ENCODE measurements at places on chromosomes 1 and 21.

DNA sequence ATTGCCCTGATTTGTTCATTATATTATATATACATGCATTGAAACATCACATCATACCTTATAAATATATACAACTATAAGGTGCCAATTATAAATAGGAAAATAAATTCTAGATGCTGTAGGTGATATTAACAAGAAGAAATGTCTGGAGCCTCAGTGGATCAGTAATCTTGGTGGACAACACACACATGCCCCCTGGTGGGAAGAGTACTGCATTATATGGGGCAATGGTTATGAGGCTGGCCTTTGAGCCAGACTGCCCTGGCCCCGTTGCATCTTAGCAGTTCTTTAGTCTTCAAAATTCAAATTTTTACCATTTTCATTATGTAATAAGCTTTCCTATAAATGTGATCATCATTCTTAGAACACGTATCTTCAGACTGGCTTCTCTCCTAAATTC is 335.0 kb upstream of the GREM2 start:
- DNase-seq: peak; percentile 65

GRCh38 chr1:31064718-31065309 is 703 bp downstream of the PUM1 start:
- DNase-seq: peak; percentile 58

- no peak for DNase-seq
Observed at GRCh38 chr1:195105281-195105680, 1503.0 kb downstream of the KCNT2 start.

DNA sequence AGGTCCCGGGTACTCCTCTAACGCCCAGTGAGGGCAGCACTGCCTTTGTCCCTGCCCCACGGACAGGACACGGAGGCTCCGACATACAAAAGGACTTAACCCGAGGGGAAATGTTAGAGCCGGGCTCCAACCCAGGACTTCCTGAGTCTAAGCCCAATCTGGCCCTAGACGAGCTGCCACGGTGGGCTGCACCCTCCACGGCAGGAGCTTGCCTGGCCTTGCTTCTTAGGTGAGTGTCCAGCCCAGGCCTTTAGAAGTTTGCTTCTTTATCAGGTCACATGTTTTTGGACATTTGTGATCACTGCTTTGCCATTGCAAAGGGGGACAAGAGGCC is 11.0 kb upstream of the TMEM200B start:
- no peak for DNase-seq

GRCh38 chr1:226310245-226310540 is 1.2 kb upstream of the LIN9 start:
- DNase-seq: no peak

GRCh38 chr1:228166170-228166936 is 749 bp downstream of the IBA57 start:
- peak; percentile 83 for DNase-seq

DNA sequence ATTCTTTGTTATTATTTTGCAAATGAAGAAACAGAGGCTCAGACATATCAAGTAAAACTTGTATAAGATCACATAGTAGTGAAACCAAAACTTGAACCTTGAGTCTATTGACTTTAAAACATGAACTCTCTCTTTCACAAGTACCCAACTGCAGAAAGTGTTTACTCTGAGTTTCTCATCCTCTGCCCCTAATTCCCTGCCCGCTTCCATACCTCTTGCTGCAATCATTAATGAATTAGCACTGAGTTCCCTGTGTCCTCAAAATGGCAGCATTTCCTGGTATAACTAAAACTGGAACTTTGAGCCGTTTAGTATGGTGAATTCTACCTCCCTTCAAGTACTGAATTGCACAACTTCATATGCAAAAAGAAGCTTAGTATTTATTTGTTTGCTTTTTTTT is 147.7 kb upstream of the DNAH14 start:
- no peak for DNase-seq

GRCh38 chr1:24900486-24900849 is 29.6 kb downstream of the RUNX3 start:
- DNase-seq: no peak

All from hematopoietic multipotent progenitor cell treated with erythropoietin and hydrocortisone succinate and interleukin-3 and kit ligand, for 6 days (in vitro differentiated cells).